ENCODE measurements at places on chromosomes 4 and X.

- DNase-seq = no peak
Measured at GRCh38 chr4:14771504-14772175, 230.6 kb upstream of the CPEB2 start.

DNA sequence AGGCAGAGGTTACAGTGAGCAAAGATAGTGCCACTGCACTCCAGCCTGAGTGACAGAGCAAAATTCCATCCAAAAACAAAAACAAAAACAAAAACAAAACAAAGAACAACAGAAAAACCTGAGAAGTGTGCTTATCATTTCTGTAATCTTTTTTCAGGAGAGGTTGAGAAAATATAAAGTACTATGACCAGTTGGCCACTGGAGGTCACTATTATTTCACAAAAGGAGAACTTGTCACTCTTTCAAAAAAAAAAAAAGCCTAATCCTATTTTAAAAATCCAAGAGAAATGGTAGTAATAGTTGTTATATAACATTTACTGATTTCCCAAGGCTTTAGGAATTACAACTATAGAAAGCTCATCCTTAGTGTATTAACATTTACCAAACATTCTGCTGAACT is 24.9 kb upstream of the RNF150 start:
- DNase-seq = no peak

GRCh38 chrX:152904151-152905080 is 6.5 kb downstream of the ZNF185 start:
- no peak for DNase-seq

- DNase-seq = no peak
Measured at GRCh38 chrX:39012621-39013111, 211.4 kb downstream of the MID1IP1 start.

DNA sequence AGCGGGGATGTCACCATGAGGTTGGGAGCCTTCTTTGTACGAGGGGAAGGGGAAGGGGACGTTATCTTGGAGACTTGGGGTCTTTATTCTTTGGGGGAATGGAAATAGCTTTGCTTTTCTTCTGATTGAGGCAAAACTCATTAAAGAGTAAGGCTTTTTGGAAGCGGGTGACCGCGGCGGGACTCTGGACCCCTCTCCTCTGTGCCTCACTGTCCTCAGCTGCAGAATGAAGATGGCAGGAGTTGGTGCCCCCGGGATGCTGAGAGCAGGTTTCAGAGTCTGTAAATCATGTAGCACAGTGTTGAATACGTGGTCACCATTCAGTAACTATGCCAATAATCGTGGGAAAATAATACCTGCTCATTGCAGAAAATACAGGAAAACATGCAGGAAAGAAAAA is 32.1 kb downstream of the HTT-AS start:
- DNase-seq = no peak

DNA sequence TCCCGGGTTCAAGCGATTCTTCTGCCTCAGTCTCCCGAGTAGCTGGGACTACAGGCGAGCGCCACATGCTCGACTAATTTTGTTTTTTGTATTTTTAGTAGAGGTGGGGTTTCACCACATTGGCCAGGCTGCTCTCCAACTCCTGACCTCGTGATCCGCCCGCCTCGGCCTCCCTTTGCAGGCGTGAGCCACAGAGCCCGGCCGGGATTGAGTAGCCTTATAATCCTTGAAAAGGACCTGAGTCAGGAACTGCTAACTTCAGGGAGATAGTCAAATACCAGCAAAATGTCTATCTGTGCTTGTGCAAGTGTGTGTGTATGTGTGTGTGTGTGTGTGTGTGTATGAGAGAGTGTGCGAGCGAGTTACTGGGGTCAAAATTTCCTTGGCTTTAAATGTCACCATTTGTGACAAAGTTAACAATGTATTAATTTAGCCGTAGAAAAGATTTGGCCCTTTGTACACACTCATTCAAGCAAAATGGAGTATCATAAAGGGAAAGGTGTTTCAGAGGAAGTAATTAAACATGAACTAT is 1.8 kb upstream of the KDM6A start:
- DNase-seq = no peak

DNA sequence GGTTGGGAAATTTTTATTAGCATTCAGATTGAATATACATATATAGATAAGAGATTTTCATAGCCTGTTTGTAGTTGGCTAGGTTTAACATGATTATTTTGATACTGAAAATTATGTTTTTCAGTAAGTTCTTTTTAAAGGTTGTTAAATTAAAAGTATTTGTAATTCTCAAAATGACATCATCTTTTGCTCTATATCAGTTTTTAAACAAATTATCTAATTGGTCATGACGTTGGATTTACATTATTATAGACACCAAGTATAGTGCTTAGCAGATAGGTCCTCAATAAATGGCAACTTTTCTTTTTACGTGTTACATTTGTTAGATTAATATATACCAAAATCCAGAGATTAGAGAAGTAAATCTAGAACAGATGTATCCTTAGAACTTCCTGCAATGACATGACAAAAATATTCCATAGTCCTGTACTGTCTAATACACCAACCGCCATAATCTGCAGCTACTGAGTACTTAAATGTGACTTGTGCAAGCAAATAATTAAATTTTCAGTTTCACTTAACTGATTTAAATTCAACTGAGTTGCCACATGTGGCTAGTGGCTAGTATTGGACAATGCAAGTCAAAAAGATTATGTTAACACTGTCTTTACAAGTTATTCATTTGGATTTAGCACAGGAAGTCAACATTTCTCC is 1613.1 kb upstream of the TENM3 start:
- no peak for DNase-seq

- DNase-seq = no peak
Measured at GRCh38 chrX:118574666-118575065, 79.1 kb downstream of the DOCK11 start.

DNA sequence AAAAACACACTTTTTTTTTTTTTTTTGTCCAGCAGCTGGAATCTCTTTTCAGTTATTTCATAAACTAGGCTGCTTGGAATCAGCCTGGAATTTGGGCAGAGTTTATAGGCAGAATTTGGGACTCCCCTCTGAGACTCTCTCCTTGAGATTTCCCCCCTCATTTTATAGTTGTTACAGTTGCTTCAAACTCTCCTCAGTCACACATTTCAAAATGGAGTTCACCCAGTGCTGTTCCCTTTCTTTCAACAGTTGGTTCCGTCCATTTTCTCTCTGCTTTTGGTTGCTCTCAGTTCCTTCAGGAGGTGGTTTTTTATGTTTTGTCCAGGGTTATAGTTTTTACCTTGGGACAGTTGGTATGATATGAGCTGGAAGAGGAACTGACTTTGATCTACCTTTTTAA is 27.5 kb downstream of the NSD2 start:
- DNase-seq = no peak

GRCh38 chr4:94757192-94758140 is at the start of gene BMPR1B:
Gene BMPR1B (plus strand): TSS chr4:94757955. CDS start chr4:95104425, 346,470 bp downstream.
- DNase-seq = no peak

DNA sequence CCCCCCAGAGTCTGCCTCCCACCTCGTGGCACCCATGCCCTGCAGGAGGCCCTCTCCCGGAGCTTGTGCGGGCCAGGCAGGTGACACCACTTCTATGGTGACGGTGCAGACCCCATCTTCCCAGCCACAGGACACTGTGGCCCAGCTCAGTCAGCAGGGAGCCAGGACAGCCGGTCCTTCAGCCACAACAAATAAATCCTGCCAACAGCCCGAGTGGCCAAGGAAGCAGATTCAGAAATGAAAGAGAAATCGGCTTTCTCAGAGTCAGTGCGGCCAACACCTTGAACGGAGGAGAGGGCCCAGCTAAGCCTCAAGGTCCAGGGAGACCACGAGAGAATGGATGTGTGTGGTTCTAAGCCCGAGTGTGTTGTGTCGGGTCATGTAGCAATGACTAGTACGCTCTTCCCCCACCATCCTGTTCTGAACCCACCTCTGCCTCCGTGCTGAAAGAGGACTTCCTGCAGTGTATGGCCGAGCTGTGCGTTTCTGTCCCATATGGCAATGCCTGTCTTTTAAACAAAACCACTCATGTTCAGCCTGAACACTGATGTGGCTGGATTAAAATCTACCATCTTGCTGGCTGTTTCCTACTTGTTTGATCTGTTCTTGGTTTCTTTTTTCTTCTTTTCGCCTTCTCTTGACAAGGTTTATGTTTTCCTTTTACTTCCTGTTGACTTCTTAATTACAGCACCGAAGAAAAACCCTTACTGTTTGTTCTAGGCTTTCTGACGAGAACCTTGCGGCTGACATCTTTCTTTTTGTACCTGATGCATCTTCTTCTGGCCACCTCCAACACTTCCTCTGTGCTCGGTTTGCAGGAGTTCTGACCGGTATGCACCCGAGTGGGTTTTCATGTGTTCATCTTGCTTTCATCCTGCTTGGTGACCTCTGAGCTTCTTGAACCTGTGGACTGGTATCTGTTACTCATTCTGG is 53.1 kb downstream of the GAK start:
- no peak for DNase-seq

- DNase-seq = no peak
Measured at GRCh38 chr4:33996075-33996718, 2248.1 kb downstream of the ARAP2 start.

DNA sequence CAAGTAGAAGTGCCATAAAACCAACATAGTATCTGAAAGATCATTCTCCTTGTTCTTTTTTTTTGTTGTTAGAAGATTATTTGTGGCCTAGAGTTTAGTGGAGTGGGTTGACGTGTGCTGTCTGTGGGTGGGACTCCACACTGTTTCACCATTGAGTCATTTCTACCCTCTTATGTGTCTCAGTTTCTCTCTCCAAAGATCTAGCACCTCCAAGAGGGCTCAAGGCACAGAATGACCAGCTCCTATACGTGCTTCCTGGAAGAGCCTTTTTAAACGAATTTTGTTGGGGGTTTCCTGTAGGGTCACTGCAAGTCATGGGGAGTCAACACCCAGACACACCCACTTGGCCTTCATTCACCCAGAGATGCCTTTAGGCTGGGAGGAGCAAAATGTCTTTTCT is 150.1 kb downstream of the KLF8 start:
- DNase-seq = no peak

- DNase-seq = no peak
Measured at GRCh38 chrX:69088171-69088938, 76.9 kb downstream of the PJA1 start.

DNA sequence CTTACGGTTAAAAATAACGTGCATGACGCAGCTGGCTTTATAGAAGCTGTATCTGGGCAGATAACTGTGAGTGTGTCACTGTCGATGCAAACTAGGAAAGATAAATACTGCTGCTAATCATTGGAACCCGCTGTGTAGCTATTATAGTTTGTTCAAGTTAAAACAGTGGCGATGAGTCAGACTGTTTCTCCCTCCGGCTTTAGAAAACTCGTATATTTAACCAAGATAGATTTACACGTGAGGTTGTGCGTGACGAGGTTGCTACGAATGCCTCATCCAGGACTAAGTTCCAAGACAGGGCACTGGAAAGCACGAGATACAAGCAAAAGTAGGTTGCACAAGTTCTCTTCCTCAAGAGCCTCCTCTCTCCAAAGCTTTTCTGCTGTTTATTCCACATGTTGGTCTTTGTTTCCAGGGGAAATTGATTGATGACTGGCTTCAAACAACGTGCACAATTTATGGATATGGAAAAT is 270.7 kb downstream of the FBXW7 start:
- DNase-seq = no peak

DNA sequence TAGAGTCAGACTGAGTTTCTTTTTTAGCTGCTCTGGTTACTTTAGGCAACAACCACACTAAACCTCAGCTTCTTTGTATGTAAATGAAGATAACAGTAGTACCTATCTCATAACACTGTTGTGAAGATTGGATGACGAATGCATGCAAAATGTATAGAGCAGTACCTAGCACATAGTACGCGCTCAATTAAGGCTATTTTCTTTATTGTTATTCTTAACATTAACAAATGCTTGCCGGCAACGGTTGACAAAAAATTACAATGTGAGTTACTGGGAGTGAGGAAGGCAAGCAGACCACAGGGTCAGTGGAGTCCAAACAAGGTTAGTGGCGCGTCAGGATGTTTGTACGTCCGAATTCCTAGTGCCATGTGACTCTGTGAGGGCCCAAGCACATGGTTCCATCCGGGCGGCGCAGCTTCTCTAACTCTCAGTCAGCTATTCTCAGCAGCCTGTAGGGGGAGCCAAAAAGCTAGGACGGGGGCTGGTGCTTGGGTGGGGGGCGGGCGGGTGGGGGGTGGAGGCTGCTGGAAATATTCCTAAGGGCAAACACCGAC is 821 bp upstream of the NALF2 start:
- no peak for DNase-seq

GRCh38 chr4:142954415-142954814 is 108.3 kb upstream of the INPP4B start:
- no peak for DNase-seq

- DNase-seq = no peak
Measured at GRCh38 chr4:3073158-3074077, 920 bp downstream of the HTT-AS start.

GRCh38 chr4:8278421-8279287 is 9.1 kb downstream of the HTRA3 start:
- DNase-seq = no peak

DNA sequence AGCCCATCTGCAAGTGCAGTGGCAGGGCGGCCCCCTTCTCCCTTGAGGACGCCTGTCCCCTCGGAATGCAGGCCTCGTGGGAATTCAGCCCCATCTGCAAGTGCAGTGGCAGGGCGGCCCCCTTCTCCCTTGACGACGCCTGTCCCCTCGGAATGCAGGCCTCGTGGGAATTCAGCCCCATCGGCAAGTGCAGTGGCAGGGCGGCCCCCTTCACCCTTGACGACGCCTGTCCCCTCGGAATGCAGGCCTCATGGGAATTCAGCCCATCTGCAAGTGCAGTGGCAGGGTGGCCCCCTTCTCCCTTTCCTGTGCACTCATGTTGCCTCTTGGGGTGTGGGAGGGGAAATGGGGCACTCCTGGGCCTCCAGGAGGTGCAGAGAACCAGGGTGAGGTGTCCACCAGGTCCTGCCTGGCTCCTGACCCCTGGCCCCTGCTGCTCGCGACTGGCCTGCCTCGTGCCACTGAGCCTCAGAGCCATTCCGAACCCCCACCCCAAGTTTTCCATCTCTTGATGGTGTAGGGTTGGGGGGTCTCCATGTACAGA is 6.8 kb upstream of the SLC26A1 start:
- no peak for DNase-seq

DNA sequence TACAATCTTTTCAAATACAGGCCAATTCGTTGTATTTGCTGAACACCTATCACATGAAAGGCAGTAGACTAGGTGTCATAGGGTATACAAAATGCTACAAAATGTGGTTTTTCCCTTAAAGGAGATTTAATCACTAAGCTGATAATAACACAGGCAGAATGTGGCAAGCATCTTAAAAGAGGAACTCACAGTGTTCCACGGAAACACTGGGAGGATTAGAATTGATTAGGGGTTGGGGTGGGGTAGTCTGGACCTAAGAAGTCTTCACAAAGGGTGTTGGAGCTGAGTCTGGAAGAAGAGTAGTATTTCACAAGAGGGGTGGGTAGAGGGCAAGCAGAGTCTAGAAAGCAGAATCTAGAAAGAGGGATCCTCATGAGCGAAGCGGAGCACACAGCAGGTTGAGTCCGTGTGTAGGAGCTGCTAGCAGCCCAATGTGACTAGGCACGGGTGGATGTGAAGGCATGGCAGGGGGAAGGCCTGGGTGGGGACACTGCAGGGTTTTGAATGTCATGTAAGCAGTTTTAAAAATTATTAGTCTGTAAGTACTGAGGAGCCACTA is 123.6 kb downstream of the MGST2 start:
- DNase-seq = no peak

- no peak for DNase-seq
Measured at GRCh38 chrX:153643431-153644351, 3.3 kb upstream of the DUSP9 start.
